ENCODE measurements at places on chromosomes 7 and 10. TPM values are rescaled to one million over a fixed set of nuclear protein-coding genes. Genes with fewer than 3 reads are reported as not detected.
A peak's percentile ranks its signal among the peaks of the same experiment; 100 is the strongest.

GRCh38 chr7:93821463-93821862 is 69.1 kb downstream of the TFPI2 start:
- no peak for DNase-seq

DNA sequence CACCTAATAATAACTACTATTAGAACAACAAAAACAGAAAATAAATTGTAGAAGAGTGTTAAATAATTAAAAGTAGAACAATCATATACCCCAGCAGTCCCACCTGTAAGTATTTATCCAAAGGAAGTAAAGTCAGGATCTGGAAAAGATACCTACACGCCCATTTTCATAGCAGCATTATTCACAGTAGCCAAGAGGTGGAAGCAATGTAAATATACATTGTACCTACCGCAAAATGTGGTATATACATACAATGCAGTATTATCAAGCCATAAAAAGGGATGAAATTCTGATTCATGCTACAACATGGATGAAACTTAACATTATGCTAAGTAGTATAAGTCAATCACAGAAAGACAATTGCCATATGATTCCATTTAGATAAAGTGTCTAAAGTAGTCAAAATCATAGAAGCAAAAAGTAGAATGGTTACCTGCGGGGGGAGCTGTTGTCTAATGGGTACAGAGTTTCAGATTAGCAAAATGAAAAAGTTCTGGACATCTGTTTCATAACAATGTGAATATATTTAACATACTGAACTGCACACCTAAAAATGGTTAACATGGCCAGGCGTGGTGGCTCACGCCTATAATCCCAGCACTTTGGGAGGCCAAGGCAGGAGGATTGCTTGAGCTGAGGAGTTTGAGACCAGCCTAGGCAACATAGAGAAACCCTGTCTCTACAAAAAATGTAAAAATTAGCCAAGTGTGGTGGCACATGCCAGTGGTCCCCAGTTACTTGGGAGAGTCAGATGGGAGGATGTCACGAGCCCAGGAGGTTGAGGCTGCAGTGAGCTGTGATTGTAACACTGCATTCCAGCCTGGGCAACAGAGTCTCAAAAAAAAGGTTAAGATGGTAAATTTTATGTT is 6.0 kb upstream of the TMED4 start:
- DNase-seq: no peak

DNA sequence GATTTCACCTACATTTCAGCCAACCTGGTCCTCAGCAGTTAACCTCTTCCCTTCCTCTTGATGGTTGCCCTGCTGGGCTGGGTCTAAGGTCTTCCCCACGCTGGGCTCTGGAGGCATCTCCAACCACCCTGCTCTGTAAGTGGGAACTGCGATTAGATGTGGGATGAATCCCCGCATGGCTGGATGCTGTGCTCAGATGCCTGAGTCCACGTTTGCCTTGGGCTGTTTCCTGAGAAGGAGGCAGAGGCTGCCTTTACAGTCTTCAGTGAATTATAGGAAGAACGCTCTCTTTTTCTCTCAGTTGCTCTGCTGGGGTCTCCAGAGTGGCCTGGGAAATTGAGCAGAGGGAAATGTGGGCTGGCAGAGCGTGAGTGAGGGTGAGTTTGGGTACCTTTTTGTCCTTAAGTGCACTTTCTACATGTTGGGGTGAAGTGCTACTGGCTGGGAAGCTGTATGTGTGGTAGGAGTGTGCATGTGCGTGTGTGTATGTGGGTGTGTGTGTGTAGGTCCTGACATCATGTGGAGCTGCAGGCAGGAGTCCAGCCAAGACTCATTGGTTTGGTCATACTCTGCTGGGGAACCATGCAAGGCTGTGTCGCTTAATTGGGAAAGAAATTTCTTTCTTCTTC is 1.5 kb downstream of the GIMAP8 start:
- no peak for DNase-seq

DNA sequence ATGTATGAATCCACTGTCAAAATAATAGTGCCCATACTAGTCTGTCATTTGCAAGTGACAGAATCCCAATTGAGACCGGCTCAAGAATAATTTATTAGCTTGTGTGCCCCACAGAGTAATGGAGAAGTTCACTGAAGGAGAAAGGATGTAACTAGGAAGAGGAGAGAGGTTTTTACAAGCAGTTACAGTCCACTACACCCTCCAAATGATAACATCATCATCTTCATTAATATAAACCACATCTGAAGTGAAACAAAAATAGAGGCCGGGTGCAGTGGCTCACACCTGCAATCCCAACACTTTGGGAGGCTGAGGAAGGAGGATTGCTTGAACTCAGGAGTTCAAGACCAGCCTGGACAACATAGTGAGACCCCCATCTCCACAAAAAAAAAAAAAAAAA is 226.8 kb downstream of the SKIDA1 start:
- no peak for DNase-seq

DNA sequence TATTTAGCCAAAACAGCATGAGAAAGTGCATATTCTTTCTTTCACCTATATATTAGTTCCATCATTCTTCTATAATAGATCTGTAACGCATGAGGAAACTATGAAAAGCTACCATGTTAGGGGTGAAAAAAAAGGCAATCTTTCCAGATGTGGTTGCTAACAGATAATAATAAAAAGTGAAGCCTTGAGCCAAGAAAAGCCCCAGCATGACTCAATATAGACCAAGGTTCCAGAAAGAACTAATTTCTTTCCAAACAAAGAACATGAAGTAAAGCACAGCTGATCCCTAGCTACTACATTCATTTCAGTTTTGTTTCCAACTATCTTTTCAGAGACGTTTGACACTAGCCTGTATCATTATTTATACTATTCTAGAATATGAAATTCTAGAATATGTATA is 16.4 kb downstream of the ARL4A start:
- DNase-seq: no peak

GRCh38 chr10:117666166-117666565 is 123.6 kb downstream of the EMX2 start:
- DNase-seq: no peak

- DNase-seq: no peak
These were observed 30.1 kb downstream of the KCND2 start for GRCh38 chr7:120303105-120303504.

DNA sequence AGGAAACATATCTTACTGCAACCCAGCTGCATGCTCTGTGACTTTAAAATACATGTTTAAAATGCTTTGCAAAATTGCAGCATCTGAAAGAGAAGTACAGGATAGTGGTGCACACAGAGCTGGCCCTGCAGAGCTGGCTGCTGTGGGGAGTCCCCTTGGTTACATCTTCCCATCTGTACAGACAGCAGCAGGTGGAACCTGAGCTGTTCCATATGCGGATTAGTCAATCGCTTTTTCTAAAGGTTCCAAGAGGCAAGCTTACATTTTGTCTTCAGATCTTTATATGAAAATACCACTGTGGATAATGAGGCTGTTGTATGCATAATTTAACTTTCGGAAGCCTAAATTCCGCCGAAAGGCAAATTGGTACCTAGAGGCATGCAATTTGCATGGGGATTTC is 444.1 kb downstream of the NRG3 start:
- no peak for DNase-seq

DNA sequence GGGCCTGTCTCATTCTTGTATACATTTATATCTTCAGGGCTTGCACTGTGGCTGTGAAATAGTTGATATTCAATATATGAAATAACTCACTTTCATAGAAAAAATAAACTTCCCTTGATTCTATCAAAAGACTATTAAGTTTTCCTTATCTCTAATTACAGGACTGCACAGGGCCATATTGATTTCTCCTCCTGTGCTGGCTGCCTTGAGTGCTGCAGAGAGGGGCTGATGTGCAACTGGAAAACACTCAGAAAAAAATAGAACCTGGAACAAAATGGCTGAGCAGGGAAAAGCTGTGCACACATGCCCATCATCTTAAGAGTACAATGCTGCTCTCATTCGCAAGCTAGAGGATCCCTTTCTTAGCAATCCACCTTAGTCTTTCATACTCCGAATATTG is 5.9 kb upstream of the HDAC9 start:
- DNase-seq: no peak

GRCh38 chr10:99979066-99979685 is 30.6 kb downstream of the DNMBP start:
- DNase-seq: no peak

DNA sequence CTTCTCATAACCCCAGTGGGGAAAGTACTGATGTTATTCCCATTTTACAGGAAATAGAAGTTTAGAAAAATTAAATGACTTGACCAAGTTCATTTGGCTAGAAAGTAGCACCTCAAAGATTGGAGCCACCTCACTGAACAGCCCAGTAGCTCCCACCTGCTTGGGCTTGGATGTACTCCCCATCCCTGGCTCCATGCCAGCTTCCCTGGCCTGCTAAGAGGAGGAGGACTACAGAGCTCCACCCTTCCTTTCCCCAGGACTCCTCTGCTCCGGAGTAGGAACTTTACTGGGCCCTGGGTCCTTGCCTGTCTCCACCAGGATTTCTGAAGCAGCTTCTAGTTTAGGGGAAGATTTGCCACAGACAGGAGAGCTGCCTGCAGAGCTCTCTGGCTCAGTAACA is 3.1 kb downstream of the HPS6 start:
- no peak for DNase-seq

DNA sequence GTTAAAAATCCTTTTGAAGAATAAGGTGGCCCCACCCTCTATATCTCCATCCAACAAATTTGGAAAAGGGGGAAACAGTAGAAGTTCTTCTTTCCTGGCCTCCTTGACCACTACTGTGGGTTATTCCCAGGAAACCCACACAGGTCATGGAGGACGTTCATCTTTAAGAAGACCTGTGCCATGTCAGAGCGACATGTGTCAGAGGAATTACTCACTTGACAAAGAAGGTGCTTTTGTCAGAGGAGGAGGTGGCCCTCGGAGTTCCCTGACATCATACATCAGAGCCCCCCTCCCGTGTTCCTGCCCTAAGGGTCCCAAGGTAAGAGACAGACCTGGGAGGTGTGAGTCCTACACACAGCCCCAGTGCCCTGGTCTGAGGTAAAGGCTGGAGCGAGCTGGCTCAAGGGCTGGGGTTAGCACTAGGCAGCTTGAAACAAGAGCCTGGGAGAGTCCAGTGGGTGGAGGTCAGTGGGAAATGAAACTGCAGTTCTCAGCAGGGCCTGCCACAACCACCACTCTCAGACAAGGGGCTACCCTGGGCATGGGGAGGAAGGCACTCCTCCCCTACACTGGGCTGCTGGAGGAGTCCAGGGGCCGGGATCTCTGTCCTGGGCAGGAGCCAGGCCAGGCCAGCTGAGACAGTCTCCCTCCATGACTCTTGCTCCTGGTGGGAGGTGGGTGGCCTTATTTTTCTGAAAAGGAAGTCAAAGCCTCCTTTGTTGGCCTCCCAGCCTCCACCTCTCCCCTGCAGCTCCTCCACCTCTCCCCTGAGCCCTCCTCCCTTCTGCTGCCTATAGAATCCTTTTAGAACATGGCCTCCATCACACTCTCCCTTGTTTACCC is 21.8 kb upstream of the ZMIZ1 start:
- peak; percentile 59 for DNase-seq

DNA sequence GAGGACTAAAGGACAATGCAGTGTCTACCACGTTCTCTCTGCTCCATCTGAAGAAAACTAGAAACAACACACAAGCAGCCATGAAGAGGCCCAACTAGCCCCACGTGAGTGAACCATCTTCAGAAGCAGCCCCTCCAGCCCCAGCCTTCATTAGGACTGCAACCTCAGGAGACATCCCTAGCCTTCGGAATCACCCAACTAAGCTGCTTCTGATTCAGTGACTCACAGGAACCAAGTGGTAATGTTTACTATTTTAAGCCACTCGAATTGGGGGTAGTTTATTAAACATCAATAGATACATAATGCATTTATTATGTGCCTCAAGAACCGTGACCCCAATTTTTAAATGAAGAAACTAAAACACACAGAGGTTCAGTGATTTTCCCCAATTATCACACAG is 22.6 kb downstream of the ARHGAP12 start:
- DNase-seq: no peak

DNA sequence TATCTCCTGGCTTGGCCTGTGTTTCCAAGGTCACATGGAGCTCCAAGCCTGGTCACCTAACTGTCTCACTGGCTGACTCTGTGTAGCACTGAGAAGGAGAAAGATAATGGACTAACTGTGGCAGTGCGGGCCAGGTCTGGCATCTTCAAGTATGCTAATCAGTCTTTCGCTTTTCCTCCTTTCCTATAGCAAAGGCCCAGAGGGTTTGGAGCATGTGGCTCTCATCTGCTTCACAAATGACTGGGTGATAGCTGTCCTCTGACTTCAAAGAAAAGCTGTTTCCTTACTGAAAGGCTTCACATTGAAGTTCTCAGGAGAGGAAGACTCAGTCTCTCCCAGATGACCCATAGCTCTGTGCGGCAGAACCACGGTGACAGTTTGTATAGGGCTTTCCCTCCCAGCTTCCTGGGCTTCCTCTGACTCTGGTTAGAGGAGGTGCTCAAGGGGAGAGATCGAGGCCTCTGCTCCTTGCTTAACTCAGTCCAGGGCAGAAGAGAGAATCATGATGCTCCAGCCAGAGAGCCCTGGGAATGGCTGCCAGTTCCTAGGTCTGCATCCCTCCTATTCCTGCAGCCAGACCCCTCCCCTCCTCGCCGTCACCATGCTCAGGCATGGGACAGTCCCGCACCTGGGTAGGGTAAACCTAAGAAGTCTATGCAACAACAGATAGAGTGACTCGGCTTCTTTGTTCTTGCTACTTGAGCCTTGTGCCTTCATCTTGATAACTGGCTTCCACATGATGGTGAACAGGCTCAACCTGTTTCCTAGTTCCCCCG is 72.3 kb downstream of the CCDC71L start:
- DNase-seq: no peak

DNA sequence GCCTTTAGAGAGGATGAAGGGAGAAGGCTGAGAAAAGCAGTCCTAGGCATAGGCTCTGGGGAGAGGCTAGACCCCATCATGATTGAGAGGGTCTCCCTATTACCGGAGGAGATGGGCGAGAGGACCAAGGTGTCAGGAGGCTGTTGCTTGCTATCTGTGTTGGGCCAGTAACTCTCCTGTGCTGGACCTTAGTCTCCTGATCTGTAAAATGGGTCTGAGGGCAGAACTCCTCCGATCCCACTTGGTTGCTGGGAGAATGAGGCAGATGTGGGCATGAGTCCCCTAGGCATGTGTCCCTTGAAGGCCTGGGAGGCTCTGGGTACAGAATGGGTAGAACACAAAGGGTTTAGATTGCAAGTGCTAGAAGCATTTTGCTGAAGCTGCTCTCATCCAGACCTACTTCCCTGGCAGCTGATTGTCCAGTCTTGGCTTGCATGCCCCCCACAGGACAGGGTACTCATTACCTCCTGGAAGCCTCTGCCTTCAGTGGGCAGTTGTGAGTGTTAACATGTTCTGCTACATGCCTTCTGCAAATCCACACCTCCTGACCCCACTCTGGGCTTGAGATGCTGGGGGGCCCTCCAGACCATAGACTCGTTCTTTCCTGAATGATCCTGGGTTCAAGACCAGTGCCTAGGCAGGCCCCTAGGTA is 4.4 kb downstream of the ZMIZ1 start:
- DNase-seq: no peak

- no peak for DNase-seq
These were observed 134.2 kb upstream of the NEBL start for GRCh38 chr10:21031232-21031795.

The JAKMIP3 gene
- total RNA-seq: 1.1 TPM

The NUTM2E gene
- not detected for total RNA-seq

The TMEM225B gene
- total RNA-seq: 3.5 TPM

The CACNB2 gene
- 1.2 TPM for total RNA-seq
